Kasumi-1 (cell line): ENCODE measurements at places on chromosomes 3 and 15.
A peak's percentile ranks its signal among the peaks of the same experiment; 100 is the strongest.

- peak; percentile 62 for DNase-seq
Measured at GRCh38 chr3:135918600-135918999, 46.9 kb upstream of the PPP2R3A start.

DNA sequence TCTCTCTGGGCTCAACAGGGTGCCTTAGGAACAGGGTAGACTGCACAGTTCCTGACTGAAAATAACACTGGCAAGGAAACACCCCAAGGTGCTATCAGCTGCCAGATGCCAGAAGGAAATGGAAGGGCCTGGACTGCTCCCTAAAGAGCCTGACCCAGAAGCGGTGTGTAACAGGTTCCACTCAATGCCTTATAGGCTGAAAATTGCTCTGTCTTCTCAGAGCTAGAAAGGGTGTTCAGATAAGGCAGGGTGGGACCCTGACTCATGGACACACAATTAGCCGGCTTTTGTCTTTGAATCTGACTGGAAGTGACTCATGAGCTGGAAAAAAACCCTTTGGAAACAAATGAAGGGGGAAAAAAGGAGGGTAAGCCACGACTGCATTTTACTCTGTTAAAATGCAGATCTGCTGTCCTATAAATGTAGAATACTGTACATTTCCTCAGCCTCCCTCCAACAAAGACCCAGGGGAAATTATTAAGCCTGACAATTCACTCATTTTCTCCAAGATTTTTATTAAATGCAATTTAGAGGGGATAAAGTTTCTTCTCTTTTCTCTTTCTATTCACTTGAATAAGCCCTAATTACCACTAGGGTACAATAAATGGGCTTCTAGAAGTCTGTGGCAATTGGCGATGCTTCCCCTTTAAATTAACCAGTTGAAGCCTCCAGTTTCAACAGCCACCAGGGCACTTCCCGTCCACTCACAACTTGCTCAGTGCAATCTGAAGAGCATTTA, 160.2 kb upstream of the TBL1XR1 start:
- DNase-seq = peak; percentile 76

DNA sequence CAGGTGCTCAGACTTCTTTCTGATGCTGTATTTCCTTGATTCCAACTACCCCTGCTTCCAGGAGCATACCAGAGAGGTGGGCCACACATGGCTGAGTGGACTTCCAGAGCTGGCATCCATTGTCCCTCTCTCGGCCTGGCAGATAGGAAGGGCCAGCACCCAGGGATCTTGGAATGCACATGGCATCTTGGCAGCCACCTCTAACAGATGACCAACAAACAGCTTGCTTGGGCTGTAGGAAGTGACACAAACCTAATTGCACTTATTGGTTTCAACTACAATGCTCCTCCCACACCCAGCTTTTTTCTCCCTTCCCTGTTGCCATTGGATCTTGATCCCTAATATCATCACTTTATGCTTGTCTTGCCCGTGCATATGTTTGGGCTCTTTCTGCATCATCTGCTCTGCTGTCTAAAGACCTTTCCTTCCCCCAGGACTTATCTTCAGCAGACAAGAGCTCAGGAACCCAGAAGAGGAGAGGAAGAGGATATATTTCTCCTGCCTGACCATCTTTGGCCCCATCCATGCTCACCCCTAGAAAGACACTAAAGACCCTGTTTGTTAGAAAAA, 294.6 kb downstream of the NTRK3 start:
- DNase-seq = no peak

DNA sequence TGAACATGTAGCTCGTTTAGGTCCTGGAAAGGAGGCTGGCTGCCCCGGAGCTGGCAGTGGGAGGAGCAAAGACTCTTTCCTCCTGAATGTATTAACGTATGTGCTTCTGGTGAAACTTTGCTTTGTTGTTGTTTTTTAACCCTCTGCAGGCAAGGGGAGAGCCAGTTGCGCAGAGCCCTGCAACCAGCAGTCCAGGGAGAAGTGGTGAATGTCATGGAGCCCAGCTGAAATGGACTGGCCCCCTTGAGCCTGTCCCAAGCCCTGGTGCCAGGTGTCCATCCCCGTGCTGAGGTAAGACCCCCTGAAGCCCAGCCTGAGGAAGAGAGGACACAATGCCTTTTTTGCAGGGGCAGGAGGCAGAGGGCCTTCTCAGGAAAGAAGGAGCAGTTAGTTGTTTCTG, 33.3 kb downstream of the ST6GAL1 start:
- DNase-seq = no peak

- DNase-seq = no peak
Measured at GRCh38 chr3:50275141-50275995, 3.5 kb upstream of the LSMEM2 start.

DNA sequence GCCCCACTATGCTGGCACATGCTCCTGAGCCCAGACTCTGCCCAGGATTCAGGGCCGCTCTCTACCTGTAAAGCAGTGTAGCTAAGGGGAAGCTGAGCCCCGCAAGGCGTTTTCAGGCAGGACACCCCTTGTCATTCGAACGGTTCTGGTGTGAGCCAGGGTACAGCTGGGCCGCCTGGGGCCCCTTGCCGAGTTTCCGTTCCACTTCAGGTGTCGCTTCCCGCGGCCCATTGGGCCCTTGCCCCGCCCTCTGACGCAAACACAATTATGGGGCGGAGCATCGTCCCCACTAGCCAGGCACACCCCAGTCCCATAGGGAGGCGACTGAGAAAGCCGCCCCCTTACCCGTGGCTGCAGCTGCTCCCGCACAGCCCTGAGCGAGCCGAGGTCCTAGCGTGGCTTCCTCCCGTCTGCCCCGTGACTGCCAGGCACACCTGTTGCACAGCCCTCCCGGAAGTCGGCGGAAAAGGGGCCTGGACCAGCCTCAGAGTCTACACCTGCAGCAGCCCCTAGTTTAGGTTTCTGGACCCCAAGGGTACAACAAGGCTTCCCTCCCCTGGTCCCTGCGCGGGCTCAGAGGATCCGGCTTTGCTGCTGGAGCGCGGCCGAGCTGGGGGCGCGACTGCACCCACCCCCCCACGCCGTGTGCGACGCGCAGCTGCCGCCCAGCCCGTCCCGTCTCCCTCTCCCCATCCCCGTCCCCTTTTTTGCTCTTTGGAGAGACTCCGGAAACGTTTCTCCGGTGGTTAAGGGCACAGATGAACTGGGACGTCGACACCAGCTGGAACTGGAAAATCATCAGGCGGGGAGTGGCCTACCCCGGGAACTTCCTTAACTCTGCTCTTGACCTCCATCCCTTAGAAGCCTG, at the start of gene PLSCR2:
TSS of gene PLSCR2 (minus strand) at position 412 of the 868 bp plus-strand sequence. CDS start 9,657 bp downstream, outside the sequence.
- no peak for DNase-seq

- DNase-seq = no peak
Measured at GRCh38 chr15:72902245-72902918, 118.8 kb upstream of the ADPGK start.

DNA sequence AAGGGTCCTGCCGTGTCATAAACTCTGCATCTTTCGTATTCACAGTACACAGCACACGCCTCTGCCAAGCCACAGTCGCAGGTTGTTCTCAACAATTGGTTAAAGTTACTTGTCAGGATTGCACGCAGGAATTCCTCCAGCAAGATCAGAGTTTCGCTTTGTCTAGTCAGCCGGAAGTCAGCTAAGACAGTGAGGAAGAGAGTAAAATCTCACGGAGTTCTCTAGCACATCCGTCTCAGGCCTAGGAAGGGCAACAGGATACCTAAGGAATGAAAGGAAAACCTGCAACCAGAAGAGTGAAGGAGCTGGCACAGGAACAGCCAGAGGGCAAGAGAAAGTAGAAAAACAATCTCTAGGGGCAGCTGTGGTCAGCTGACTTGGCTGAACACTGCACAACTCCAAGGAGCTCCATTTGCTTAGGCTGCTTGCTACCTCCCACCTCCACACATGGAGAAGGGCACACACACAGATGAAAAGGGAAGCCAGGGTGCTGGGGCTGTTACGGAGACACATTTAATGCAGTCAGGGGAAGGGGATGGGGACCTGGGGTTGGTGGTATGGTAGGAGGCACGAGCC, 23.7 kb downstream of the RORA start:
- DNase-seq = no peak

- no peak for DNase-seq
Measured at GRCh38 chr3:43014241-43014640, 35.1 kb downstream of the GASK1A start.

DNA sequence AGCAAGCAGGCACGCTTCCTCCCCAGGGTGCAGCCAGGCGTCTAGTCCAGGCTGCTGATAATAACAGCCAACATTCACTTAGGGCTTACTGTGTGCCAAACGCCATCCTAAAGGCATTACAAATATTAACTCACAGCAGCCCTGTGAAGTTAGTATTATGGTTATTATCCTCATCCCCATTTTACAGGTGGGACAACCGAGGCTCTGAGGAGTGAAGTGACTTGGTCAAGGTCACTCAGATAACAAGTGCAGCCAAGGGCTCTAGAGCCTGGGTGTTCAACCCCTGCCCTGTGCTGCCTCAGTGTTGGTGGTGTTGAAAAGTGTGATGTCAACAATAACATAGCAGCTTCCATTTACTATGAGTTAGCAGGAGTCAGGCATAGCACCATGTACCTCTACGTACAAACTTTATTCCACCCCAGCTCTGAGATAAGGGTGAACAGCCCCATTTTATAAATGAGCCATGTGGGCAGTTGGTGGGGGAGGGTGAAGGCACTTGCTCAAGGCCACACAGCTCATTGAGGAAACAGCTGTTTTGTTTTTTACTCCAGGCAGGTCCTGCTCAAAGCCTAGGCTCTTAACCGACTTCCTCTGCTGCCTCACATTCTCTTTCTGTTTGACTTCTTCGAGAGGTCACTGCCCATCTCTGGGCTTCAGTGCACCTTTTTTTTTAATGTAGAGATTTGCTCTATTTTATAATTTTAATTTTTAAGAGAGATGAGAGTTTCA, 24.0 kb upstream of the TRH start:
- peak; percentile 97 for DNase-seq

DNA sequence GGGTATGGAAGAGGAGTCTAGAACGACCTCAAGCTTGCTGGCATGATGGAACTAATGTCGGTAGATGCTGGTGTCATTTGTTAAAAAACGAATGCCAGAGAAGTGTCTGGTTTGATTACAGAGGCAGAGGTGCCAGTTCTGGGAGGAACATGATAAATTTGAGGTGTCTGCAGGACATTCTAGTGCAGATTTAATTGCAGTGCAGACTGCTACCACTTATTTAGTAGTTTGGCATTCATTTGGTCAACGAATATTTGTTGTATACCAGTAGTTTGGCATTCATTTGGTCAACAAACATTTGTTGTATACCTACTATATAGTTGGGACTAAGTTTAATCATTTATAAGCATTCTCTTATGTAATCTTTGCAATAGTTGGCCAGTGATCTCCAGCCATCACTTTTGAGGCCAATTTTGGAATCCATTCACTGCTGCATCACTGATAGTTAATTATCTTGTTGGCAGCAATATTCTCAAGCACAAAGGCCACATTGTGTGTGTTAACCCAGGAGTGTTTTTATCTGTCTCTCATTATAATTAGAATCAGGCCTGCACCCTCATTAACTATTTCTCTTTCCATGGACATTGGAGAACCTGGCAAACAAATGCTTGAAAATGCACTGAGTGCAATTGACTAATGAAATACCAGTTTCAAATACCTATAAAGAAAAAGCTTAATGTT, 19.5 kb upstream of the TGFBR2 start:
- no peak for DNase-seq

GRCh38 chr3:18880691-18881090, 267.6 kb upstream of the KCNH8 start:
- no peak for DNase-seq

DNA sequence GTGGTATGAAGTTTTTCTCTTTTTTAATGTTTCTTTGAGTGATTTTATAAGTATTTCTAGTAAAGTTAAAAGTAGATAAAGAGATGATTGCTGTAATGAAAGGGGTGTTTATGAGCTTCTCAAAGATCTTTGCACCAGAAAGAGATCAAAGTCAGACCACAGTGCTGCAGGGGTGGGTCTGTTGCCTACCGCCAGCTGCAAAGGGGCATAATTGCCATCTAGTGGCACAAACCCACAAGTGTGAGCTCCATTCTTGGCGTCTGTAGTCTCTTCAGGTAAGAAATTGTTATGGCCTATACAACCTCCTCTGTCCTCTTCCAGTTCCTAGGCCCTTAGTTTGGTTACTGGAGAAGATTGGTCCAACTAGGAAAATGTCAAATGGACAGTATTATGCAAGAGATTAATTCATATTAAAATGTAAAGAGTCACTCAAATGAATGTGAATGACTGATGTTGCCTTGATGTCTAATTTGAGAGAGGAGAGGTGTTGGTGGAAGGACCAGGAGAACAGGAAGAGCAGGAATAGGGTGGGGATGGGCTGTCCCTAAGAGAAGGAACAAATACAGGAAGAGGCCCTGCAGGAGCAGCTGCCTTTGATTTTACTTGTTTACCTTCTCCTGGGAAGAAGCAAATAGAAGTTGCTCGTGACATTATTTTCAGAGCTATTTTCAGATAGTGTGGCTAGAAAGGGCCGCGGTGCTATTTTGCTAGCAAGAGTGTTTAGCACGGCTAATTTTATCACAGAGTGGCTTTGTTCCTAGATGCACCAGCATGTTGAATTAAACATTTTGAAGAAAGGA, 53.0 kb upstream of the GSK3B start:
- peak; percentile 8 for DNase-seq

- no peak for DNase-seq
Measured at GRCh38 chr3:179701176-179701827, 48.5 kb downstream of the USP13 start.

DNA sequence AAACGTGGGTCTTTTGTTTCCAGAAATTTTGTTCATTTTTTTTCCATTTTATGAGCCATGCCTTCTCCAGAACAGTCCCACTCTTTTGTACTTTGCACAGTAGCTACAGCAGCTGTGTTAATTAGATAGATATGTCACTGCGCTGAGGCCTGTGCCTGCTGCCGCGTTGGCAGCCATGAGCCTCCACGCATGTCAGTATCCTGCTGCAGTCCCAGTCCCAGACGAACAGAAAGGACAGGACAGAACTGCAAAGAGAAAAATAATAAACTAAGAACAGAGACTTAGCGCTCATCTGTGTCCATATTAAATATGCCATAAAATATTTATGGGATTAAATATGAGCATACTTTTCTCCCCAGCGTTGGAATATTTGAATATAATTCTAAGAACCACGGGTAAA, 442.4 kb upstream of the RARB start:
- no peak for DNase-seq

- DNase-seq = no peak
Measured at GRCh38 chr3:124396339-124396950, 333.8 kb upstream of the UMPS start.

DNA sequence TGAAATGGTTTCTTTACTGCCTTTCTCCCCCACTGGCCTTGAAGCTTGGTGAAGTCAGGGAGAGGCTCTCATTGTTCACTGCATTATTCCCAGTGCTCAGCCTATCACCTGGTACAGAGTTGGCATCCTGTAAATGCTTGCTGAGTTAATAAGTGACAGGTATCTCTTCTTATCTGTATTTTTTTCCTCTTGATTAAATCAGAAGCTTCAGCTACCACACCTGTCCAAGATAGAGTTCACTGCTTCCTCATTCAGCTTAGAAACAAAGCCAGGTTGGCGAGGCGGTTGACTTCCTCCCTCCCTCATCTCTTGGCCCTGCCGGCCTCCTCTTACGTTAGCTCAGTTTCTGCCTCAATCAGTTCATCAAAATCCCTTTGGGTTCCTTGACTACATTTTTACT, 142.8 kb downstream of the LIPC start:
- no peak for DNase-seq

GRCh38 chr3:193377591-193377990, 962 bp downstream of the ATP13A5 start:
- no peak for DNase-seq
